Stimulated activated CD8-positive, alpha-beta memory T cell treated with anti-CD3 and anti-CD28 coated beads, Interleukin-7, amount 100 ng/mL, for 1 hour (primary cell): ENCODE measurements at places on chromosomes 1 and 21.

GRCh38 chr1:9112961-9113880 lies 15.7 kb downstream of the GPR157 start:
- DNase-seq, result no peak

DNA sequence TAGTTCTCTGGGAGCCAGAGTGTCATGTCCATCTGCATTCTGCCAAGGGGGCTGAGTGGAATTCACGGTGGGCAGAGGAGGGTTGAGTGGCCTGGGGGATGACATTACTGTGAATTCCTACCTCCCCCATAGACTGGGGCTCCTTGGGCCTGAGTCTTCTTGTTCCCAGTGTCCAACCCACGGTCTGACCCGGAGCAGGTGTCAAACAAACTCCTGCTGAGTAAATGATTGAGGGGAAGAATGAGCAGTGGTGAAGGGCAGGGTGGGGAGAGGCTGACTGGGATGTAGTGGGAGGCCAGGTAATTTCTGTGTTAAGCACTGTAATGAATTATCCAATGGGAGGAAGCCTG lies 597.6 kb downstream of the MATN1 start:
- no peak for DNase-seq

- DNase-seq, result no peak
Measured at GRCh38 chr1:159829822-159830465, 3.3 kb downstream of the SLAMF8 start.

DNA sequence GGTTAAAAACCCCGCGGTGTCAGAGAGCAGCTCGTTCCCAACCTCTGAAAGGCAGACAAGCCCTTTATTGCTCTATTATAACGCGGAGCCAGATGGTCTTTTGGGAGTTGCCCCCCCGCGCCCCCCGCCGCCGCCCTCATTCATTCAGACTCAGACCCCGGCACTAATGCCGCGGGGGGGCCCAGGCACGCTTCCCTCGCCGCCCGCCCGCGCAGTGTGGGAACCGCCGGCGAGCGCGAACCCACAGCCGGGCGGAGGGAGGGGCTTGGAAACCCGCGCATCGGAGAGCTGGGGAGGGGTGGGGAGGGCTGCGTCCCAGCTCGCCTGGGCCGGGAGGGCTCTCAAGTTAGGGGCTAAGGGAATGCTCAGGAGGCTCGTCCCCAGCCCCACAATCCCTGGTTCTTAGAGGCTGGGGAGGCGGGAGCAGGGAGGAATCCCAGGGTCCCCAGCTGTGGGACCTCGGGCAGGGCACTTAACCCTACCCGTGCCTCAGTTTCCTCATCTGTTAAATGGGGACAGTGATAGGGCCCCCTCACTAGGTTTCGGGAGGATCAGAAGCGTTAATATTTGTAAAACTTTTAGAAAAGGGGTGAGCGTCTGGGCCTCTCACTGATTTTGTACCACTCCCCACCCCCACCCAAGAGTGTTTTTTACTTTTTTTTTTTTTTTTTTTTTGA lies 10.9 kb upstream of the HES5 start:
- DNase-seq, result no peak

DNA sequence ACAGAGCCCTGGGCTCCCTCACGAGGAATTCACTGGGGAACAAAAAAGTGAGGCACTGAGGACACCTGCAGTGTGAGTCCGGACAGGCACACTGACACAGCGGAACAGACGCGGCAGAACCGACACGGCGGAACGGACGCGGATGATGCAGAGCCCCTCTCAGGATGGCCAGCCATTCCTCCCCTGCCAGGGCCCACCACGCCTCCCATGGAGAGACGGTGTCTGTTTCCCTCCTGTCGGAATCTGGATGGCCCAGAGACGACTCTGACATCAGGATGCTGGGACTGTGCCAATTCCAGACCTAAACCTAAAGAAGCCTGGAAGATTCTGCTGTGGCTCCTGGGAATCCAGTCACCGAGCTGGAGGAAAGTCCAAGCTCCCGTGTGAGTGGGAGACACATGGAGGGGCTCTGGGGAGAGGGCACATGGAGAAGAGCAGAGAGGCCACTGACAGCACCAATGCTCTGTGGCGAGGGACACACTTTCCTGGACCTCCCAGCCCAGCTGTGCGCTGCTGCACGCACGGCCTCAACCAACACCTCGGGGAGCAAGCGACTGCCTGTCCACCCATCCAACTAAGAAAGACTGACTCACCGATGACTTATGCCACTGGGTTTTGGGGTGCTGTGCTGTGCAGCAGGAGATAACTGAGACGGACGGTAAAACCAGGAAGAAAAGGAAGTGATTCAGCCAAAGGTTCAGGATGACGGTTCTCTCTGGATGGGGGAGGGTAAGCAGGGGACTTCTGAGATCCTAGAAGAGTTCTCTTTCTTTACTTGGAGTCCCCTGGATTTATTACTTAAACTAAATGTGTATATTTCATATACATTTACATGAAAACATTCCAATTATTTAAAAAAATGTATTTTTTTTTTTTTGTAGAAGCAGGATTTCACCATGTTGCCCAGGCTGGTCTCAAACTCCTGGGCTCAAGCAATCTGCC lies 23.3 kb downstream of the ZBTB17 start:
- no peak for DNase-seq

GRCh38 chr21:22554690-22555316 lies 1556.6 kb downstream of the NCAM2 start:
- no peak for DNase-seq

GRCh38 chr1:205920159-205920558 lies 23.1 kb downstream of the SLC26A9 start:
- DNase-seq, result no peak

- no peak for DNase-seq
Measured at GRCh38 chr1:151814426-151814825, 9.2 kb upstream of the LINGO4 start.

GRCh38 chr21:16084776-16085364 lies 355.1 kb downstream of the USP25 start:
- DNase-seq, result no peak

GRCh38 chr21:29550205-29550604 lies 251.5 kb downstream of the BACH1 start:
- DNase-seq, result no peak

- no peak for DNase-seq
Measured at GRCh38 chr1:104100115-104100514, 350.4 kb downstream of the AMY1C start.

GRCh38 chr1:2962541-2962940 lies 58.7 kb upstream of the ACTRT2 start:
- DNase-seq, result no peak

GRCh38 chr1:153293480-153293775 lies 19.3 kb downstream of the PGLYRP3 start:
- DNase-seq, result no peak

DNA sequence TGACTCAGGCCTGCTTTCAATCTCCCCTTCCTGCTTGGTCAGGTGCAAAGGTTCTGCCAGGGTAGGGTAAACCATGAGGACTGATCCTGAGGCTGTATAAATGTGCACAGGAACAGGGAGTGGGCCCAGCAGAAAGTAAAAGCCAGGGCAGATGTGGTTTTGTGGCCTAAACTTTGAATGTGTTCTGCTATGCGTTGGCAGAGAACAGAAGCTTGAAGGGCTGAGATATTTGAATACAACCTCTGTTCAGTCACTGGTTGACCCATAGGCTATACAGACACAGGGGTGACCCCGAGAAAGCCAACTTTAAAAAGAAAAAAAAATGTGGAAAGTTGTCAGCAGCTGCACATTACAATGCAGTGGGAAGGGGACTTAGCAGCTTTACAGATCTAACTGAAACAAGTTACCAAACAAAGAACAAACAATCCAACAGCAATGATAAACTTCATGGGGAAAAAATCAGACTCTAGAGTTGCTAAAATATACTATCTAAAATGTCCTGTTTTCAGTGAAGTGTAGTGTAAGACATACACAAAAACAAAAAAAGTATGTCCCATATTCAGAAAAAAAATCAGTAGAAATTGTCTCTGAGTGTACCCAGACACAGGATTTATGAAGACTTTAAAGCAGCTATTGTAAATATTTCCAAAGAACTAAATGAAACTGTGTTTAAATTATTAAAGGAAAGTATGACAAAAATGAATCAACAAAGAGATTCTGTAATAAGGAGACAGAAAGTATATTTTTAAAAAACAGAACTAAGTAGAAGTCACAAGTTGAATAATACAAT lies 216.1 kb downstream of the RPS6KC1 start:
- no peak for DNase-seq

DNA sequence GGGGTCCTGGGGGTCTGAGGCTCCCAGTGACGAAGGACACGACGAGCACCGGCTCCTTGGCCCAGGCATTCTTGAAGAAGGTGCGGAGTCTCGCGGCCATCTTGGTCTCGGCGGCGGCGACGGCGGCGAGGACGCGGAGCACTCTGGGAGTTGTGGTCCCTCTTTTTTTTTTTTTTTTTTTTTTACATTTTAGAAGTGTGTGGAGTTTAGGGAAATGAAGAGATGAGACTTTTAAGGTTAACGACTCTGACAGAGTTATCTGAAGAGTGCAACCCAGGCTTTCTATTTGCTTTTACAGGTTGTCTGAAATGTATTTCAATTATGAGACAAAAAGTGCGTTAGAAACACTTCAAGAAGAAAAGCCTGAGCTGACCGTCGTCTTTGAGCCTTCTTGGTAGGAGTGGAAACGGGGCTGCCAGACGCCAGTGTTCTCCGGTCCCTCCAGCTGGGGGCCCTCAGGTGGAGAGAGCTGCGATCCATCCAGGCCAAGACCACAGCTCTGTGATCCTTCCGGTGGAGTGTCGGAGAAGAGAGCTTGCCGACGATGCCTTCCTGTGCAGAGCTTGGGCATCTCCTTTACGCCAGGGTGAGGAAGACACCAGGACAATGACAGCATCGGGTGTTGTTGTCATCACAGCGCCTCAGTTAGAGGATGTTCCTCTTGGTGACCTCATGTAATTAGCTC lies 9.7 kb downstream of the OR2B11 start:
- no peak for DNase-seq

DNA sequence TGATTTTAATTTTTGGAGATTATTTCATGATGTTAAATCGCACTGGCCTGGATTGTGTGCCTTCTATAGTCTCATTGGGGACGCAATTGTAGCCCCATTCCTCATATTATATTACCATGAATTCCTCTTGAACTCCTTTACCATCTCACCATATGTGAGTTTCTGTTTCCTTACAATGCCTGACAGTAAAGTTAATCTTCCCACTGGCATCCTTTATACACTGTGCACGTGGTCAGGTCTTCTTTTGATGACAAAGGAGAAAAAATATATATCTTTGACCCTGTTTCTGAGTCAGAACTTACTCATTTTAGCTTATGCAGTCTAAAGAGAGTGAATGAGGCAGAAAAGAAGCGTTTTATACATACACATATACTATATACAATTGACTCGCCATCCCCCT lies 774 bp upstream of the ABL2 start:
- no peak for DNase-seq

GRCh38 chr1:243799908-243800307 lies 50.1 kb downstream of the AKT3 start:
- DNase-seq, result no peak

GRCh38 chr21:46001821-46002681 lies 20.5 kb downstream of the COL6A1 start:
- no peak for DNase-seq

- DNase-seq, result no peak
Measured at GRCh38 chr1:177249231-177249630, 78.5 kb downstream of the BRINP2 start.

DNA sequence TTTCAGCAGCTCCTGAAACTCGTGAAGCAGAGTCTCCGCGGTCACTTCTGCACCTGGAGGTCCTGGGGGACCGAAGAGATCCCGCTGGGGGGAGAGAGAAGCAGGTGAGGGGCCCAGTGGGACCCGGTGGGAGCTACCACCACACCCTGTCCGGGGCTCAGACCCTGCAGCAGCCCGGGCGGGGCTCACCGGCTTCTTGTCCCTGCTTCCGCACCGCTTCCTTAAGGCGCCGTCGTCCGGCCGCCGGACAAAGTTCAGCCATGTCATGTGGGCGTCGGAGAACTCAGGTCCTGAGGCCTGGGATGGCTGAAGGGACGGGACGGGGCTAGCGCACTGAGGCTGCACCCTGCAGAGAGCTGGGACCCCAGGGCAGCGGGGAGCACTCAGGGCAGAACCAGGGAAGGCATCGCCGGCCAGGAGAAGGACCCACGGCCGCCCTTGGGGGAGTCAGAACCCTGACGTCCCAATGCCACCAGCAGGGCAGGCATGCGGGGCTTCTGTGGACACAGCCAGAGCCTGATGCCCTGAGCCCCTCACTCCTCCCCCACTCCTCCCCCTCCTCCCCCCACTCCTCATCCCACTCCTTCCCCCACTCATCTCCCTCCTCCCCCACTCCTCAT lies 2.2 kb downstream of the C1QTNF12 start:
- DNase-seq, result no peak

- no peak for DNase-seq
Measured at GRCh38 chr1:93323185-93323820, 22.4 kb upstream of the DR1 start.

- DNase-seq, result no peak
Measured at GRCh38 chr1:98870959-98871903, 133.4 kb downstream of the PLPPR5 start.
